ENCODE measurements at places on chromosomes 6 and 20.
A peak's percentile ranks its signal among the peaks of the same experiment; 100 is the strongest.

DNA sequence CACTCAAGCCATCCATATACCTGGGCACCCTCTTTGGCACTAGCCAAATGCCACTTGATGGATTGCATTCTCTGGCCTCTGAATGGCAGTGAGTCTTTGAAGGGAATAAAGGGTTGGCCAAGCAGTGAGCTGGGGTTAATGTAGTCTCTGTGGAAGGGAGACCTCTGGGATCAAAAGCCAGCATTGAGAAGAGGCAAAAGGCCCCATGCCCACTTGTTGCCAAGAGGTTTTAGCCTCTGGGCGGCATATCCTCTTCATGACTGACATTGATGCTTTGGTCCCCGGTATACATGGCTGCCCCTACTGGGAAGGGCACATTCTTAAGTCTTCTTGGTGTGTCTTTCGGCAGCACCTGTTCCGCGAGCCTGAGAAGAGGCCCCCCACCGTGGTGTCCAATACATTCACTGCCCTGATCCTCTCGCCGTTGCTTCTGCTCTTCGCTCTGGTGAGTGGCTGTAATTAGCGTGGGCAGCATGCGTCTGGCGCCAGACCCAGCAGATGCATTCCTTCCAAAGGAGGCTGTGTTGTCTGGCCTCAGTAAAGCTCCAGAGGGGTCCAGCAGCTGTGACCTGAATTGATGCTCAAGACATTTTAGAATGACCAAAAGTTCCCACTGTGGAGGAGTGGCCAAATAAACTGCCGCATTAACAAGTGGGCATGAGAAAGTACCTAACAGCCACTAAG, 29.5 kb downstream of the GHRH start:
- DNase-seq = no peak

- DNase-seq = no peak
Observed at GRCh38 chr20:44547419-44547818, 25.5 kb upstream of the SERINC3 start.

GRCh38 chr6:157464653-157465535, 83.9 kb downstream of the ZDHHC14 start:
- DNase-seq = no peak

DNA sequence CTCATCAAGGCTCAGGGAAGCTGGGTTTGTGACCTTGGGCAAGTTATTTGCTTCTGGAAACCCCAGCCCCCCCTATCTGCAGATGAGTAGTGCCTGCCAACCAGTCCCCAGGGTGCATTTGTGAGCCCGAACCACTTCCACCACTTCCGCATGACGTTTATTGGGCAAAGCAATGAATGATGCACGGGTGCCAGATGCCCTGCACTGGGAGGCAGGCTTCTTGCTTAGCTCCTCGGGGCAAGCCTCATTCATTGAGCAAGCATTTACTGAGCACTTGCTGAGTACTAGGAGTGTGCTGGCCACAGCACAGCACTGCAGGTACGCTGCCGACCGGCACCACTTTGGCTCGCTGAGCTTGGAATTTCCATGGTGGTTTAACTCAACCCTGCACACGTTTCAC, 60.2 kb downstream of the GNAS-AS1 start:
- no peak for DNase-seq

- peak; percentile 95 for DNase-seq
Observed at GRCh38 chr6:147161974-147162495, 42.2 kb upstream of the STXBP5 start.

DNA sequence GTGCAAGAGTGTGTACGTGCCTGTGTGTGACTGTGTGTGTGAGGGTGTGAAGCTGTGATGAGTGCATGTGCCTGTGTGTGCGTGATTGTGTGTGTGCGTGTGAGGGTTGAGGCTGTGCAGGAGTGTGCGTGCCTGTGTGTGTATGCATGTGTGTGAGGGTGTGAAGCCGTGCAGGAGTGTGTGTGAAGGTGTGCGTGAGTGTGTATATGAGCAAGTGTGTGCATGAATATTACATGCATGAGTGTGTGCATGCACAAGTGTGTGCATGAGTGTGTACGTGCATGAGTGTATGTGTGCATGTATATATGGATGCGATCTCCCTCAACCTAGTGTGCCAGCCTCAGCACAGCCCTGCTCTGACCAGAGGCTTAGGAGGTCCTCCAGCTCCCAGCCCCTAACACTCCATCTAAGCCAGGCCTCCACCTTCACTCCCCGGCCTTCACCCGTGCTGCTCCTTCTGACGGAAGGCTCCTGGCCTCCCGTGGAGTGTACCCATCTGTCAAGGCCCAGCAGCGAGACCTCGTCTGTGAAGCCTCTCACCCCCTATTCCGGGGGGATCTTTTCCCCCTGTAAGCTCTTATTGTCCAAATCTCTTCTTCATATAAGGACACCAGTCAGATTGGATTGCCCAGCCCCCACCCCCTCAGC, 19.9 kb upstream of the PHACTR3 start:
- DNase-seq = no peak

DNA sequence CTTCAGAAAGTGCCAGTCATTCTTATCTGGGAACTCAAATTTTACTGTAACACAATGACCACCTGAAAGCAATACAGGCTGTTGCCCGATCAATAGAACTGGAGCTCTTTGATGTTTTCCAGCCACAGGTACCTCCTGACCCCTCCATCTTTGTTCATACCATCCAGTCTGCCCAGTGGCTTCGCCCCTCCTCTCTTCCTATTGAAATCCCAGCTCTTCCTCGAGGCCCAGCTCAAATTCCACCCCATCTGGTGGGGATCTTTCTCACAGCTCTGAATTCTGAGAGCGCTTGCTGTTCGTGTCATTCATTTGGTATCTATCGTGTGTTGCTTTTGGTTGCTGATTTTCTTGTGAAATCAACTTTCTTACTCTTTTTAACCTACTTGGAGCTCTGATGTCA, 87.9 kb upstream of the CNKSR3 start:
- no peak for DNase-seq

- DNase-seq = no peak
Observed at GRCh38 chr20:49712996-49713752, 504 bp downstream of the B4GALT5 start.

GRCh38 chr20:44288252-44288651, 22.8 kb downstream of the FITM2 start:
- DNase-seq = no peak

GRCh38 chr6:165096868-165097267, 212.5 kb downstream of the C6orf118 start:
- DNase-seq = peak; percentile 25

GRCh38 chr20:53856300-53857295, 213.8 kb downstream of the BCAS1 start:
- no peak for DNase-seq

- no peak for DNase-seq
Observed at GRCh38 chr20:20606050-20606449, 106.4 kb downstream of the RALGAPA2 start.

- no peak for DNase-seq
Observed at GRCh38 chr20:32805721-32806120, 14.0 kb upstream of the MAPRE1 start.

GRCh38 chr6:15063253-15063853, 182.5 kb upstream of the JARID2 start:
- DNase-seq = peak; percentile 97

Measured in bronchial epithelial cell (primary cell).